ENCODE measurements at places on chromosomes 4 and X.

DNA sequence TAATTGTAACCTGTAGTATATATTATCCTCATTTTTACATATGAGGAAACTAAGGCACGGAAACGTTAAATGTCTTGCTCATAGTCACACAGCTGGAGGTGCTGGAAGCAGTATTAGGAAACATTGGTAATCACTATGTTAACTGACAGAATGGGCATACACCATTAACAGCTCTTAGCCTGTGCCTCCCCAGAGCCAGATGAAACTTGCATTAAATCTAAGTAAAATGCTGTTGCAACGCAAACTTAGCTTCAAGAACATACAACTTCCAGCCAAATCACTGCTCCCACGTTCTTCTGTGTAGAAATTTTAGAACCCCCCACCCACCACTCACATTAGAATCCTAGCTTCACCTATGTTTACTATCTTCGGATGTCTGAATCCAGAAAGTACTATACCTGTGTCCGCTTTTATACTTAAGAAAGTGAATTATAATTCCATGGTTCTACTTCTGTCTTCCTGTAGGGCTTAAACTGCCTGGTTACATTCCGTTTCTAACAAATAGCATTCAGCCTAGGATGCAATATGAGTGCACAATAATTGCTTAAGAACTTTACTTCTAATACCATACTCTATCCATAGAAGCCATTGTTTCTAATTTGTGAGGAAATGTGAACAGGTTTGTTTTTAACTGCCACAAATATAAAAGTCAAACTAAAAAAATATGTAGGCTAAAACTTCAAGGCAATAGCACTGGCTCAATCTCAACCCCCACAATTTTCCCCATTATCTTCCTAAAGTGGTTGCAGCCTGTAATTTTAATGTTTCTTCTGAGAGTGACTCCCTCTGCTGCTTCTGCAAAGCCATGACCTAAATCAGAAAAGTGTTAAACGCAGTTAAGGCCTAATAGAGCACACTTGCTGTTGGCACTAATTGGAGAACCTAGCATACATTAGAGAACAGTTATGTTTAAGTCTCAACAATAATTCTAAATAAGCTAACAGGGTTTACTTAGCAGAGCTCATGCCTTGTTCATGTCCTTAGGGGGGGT lies 4.4 kb downstream of the UNC5C start:
- no peak for DNase-seq
- peaks cover 26% of the 10 kb centered on the region for H3K4me1 ChIP-seq
- H3K27ac ChIP-seq, result peak overlapping the region; percentile 58
- no peak overlapping the region for H3K4me3 ChIP-seq
- no peaks in the 10 kb centered on the region for H3K36me3 ChIP-seq

DNA sequence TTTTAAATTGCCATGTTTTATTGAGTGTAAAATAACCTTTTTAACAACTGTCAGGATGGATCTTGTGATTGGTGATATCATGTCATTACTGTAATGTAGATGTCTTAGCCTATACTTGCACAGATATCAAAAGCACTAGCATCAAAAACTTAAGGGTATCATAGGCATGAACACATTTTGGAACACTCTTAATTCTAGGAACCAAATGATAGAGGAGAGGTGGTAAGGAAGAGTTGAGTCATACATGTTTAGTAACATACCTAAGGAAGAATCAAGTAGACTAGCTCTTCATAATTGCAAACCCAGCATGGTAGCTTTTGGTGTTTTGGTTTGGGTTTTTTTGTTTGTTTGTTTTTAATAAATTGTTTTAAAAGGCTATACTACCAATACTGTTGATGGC lies 43.4 kb downstream of the SMARCAD1 start:
- DNase-seq, result no peak
- no peak overlapping the region for H3K27ac ChIP-seq
- H3K4me1 ChIP-seq, result no peaks in the 10 kb centered on the region
- peaks cover 8% of the 10 kb centered on the region for H3K36me3 ChIP-seq

DNA sequence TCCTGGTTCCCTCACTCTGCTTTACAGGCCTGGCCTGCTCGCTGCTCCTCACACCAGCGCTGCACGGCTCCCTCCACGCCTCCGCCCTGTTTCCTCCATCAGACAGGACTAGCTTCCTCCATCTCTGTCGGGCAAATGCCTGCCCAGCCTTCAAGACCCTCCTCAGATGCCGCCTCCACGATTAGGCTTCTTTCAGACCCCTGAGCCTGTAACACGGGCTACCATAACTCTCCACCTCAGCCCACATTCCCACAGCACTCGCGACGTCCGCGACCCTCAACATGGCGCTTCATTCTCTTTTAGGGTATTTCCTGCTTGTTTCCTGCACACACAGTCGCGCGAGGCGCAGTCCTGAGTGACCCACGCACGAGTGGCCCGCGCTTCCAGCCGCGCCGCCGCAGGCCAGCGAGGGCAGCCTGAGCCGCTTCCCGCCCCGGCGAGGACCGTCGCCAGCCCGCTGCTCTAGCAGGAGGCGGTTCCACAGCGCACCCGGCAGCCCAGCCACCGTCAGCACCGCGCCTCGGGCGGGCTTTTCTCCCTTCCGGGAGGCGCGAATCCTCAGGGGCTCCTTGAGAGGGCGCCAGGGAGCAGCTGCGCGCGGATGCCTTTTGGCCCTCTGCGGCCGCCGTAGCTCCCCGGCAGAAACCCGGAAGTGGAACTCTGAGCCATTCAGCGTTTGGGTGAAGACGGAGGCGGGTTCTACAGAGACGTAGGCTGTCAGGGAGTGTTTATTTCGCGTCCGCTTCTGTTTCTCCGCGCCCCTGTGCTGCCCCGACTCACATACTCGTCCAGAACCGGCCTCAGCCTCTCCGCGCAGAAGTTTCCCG lies at the start of gene FRG1:
FRG1 (plus strand) TSS at position 695 of the 827 bp plus-strand sequence. CDS start 138 bp downstream, outside the sequence.
- H3K27ac ChIP-seq, result peak within 1 kb of the TSS; percentile 86
- no peaks in the 10 kb centered on the region for H3K36me3 ChIP-seq
- peak; percentile 97 for DNase-seq
- H3K27me3 ChIP-seq, result no peaks in the 10 kb centered on the region
- H3K4me1 ChIP-seq, result peaks cover 35% of the 10 kb centered on the region

DNA sequence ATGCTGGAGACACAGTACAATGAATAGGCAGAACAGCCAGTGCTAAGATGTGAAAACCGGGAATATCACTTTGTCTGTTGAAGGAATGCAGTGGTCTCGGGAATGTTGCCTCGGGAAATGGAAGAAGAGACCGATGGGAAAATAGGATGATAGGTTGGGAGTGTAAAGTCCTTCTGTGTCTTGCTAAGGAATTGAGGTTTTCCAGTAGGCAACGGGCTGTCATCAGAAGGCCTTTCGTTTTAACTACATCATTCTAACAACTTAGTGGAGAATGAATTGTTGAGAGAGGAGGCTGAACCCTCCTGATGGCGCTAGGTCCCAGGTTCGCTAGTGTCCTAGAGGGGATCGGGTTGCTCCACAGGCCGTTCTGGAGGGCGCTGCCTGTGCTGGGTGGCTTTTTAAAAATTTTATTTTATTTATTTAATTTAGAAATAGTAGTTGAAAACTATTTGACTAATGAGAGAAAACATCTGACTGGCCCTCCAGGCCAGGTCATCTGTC lies 730 bp downstream of the VBP1 start:
- peaks cover 12% of the 10 kb centered on the region for H3K36me3 ChIP-seq
- H3K4me1 ChIP-seq, result peaks cover 12% of the 10 kb centered on the region
- H3K4me3 ChIP-seq, result peak overlapping the region; percentile 76
- DNase-seq, result no peak
- H3K27me3 ChIP-seq, result no peaks in the 10 kb centered on the region

DNA sequence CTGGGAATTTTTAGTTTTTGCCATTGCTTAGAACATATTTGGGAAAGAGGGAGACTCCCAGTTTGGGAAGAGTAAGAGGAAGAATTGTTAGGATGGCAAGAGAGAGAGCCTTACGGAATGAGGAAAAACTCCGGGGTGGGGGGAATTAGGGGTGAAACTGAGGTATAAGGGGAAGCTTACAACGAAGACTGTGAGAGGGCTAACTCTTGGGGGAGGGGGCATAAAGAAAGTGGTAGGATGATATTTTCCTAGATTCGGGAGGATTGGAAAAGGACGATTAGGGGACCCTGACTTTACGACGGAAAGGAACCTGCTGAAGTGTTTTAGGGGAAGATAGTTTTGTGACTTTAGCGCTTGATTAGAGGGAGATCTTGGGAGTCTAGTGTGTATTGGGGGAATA lies 86.2 kb upstream of the HPRT1 start:
- no peaks in the 10 kb centered on the region for H3K27me3 ChIP-seq
- peak overlapping the region; percentile 93 for H3K27ac ChIP-seq
- peak overlapping the region; percentile 72 for H3K4me3 ChIP-seq
- DNase-seq, result peak; percentile 10
- H3K36me3 ChIP-seq, result no peaks in the 10 kb centered on the region

DNA sequence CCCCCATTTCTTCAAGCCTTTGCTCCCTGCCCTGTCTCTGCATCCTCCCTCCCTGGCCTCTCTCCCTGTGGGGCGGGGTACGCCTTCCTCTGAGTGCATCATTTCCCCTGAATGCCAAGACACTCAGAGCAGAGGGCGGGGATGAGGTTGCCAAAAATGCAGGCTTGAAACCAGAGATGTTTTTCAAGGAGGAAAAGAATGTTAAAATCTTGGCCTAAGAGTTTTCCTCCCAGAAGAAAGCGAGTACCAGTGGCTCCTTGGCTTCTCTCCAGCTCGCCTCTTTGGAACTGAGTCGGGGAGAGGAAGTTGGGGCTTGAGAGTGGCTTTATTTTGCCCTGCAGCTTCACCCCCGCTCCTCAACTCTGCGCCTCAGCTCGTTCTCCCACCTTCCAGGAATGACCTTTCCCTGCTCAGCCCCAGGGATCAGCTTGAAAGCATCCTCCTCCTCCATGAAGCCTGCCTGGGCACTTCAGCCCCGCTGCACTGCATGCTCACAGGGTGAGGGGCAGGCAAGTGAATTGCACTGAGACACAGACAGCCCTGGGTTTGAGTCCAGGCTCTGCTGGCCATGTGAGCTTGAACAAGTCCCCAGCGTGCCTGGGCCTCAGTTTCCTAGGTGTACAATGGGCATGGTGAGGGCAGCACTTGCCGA lies 57.5 kb upstream of the SORCS2 start:
- H3K36me3 ChIP-seq, result no peaks in the 10 kb centered on the region
- peaks cover 8% of the 10 kb centered on the region for H3K4me1 ChIP-seq
- peak; percentile 26 for DNase-seq
- H3K4me3 ChIP-seq, result no peak overlapping the region

- peak overlapping the region; percentile 94 for H3K27ac ChIP-seq
- H3K36me3 ChIP-seq, result no peaks in the 10 kb centered on the region
- H3K4me1 ChIP-seq, result peaks cover 51% of the 10 kb centered on the region
- H3K27me3 ChIP-seq, result no peaks in the 10 kb centered on the region
- peak overlapping the region; percentile 98 for H3K4me3 ChIP-seq
- peak; percentile 80 for DNase-seq
These were observed 774 bp downstream of the FAM193A start for GRCh38 chr4:2537011-2537830.

DNA sequence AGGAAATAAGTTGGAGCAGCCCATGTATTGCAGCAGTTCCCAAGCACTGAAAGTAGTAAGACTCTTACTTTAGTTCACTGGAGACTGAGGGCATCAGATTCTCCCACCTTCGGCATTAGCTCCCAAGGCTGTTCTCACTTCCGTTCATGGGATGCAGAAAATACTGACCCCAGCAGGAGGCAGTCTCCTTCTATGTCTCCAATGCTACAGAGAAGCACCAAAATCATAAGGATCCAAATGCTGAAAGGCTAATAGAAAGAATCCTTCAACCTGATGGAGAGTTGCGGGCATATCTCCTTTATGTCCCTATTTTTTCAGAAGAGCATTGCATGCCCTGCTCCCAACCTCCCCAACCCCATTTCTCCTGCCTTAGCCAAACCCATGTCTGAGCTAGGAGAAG lies 32.4 kb downstream of the ADH7 start:
- H3K27ac ChIP-seq, result no peak overlapping the region
- no peaks in the 10 kb centered on the region for H3K36me3 ChIP-seq
- no peak overlapping the region for H3K4me3 ChIP-seq
- peaks cover 16% of the 10 kb centered on the region for H3K4me1 ChIP-seq

GRCh38 chrX:48713847-48714246 lies 17.3 kb downstream of the SUV39H1 start:
- no peaks in the 10 kb centered on the region for H3K4me1 ChIP-seq
- no peak overlapping the region for H3K4me3 ChIP-seq

DNA sequence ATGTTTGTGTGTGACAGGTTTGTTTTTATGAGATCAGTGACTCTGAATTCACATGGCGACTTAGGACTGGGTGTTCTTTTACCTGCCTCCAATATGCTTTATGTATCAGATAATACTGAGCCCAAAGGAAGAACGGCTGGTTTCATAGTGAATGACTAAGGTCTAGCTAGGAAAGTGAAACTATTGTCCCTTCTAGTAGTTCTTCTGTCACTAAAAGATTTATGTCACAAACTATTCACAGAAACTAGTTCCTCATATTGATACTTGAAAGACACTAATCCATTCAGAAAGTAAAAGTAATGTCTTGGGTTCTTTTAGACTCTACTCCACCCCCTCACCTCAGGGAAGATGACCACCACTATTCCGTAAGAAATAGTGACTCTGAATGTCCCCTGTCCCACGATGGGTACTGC lies 81.7 kb downstream of the EGF start:
- no peaks in the 10 kb centered on the region for H3K36me3 ChIP-seq
- no peak overlapping the region for H3K27ac ChIP-seq
- DNase-seq, result no peak
- peaks cover 24% of the 10 kb centered on the region for H3K27me3 ChIP-seq

GRCh38 chr4:37400241-37400881 lies 155.8 kb downstream of the NWD2 start:
- no peak overlapping the region for H3K4me3 ChIP-seq
- no peak for DNase-seq
- H3K27ac ChIP-seq, result no peak overlapping the region

GRCh38 chr4:41575207-41575606 lies 37.2 kb downstream of the LIMCH1 start:
- H3K4me1 ChIP-seq, result peaks cover 25% of the 10 kb centered on the region
- H3K36me3 ChIP-seq, result no peaks in the 10 kb centered on the region
- DNase-seq, result no peak

DNA sequence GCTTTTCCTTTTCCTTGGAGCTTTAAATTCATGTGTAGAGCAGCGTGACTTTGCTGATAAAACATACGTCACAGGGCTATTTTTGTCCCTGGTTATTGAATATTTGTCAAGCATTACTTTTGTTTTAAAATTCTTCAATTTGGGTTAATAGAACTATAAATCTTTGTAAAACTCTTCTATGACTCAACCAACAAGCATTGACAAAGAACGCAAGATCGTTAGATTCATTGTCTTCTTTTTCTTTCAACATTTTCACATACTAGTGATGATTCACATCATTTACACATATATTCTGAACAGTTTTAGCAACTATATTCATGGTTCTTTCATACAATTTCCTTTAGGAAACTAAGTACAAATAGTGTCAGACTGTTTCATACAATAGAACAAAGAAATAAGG lies 72.0 kb upstream of the GPM6A start:
- H3K27me3 ChIP-seq, result no peaks in the 10 kb centered on the region
- H3K36me3 ChIP-seq, result no peaks in the 10 kb centered on the region

- peaks cover 46% of the 10 kb centered on the region for H3K27me3 ChIP-seq
- no peaks in the 10 kb centered on the region for H3K4me1 ChIP-seq
- H3K4me3 ChIP-seq, result no peak overlapping the region
- DNase-seq, result peak; percentile 77
These were observed 47.2 kb upstream of the TMEM33 start for GRCh38 chr4:41887821-41888686.
